ENCODE measurements at places on chromosomes 1 and 21. TPM values are rescaled to one million over a fixed set of nuclear protein-coding genes. Genes with fewer than 3 reads are reported as not detected.
A peak's percentile ranks its signal among the peaks of the same experiment; 100 is the strongest.

The TMPRSS15 gene
- total RNA-seq = 1.4 TPM

- peaks cover 16% of the 10 kb centered on the region for H3K4me1 ChIP-seq
- no peaks in the 10 kb centered on the region for H3K36me3 ChIP-seq
- H3K27ac ChIP-seq = no peak overlapping the region
- H3K27me3 ChIP-seq = peaks cover under 1% of the 10 kb centered on the region
- DNase-seq = no peak
- H3K4me3 ChIP-seq = no peak overlapping the region
Observed at GRCh38 chr1:202230061-202230938, 36.7 kb downstream of the LGR6 start.

DNA sequence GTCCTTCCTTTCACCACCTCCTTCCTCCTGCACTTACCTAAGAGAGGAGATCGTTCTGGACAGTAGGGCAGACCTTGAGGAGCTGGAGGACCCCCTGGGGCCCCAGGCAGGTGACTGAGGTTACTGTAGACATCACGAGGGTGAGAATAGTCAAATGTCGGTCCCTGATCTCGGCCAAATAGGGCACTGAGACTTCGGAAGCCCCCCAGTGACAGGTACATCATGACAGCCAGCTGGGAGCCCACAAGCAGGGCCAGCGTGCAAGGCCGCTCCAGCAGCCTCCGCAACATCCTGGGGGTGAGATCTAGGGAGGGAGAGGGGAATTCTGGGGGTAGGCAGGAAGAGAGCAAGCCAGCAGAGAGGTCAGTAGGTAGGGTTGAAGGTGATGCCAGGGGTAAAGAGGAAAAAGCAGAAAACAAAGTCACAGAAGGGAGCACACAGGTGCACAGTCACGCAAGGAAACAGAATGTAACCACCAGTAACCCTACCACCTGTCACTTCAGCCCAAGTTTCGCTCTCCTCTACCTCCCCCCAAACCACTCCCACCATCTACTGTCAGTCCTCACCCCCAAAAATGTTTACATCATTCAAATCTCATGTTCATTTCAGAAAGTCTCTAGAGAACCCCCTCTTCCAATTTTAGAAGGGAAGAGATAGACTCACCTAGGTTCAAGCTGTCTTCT, 1.4 kb downstream of the B4GALT3 start:
- H3K27me3 ChIP-seq = no peaks in the 10 kb centered on the region
- H3K4me1 ChIP-seq = peaks cover 23% of the 10 kb centered on the region
- DNase-seq = no peak
- H3K36me3 ChIP-seq = peaks cover 26% of the 10 kb centered on the region
- peak overlapping the region; percentile 96 for H3K4me3 ChIP-seq
- H3K27ac ChIP-seq = peak overlapping the region; percentile 98

DNA sequence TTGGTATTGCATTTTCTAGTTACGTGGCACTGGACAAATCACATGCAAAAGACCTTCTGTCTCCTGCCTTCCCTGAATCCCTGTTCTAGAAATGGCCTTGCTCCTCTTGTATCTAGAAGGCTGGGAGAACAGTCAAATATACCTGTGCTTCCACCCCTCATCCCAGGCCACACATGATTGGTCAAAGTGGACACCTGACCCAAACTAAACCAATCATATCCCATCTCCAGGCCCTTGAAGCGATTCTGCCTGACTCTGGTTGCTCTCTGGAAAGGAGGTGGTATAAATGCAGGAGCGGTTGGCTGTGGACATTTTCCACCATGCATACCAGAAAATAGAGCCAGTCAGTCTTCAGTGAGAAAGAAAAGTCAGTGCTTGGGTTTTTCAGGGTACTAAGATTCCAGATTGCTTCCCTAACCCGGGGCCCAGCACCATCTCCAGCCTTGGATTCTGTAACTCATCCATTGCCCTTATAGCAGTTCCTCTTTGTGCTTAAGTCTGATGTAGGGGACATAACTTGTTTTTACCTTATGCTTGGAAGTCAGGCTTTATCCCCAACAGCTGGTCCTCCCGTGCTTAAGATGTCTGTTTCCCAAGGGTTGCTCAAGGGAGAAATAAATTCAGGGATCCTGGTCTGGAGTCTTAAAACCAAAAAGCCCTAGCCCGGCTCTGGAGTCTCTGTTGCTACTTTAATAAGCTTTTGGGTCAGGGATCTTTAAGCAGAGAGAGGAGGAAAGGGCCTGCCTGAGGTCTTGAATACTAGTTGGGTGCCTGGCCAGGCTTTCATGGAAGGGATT, 7.7 kb upstream of the PHC2 start:
- H3K4me3 ChIP-seq = no peak overlapping the region
- H3K4me1 ChIP-seq = peaks cover 52% of the 10 kb centered on the region
- H3K27me3 ChIP-seq = no peaks in the 10 kb centered on the region
- H3K36me3 ChIP-seq = no peaks in the 10 kb centered on the region
- no peak overlapping the region for H3K27ac ChIP-seq

GRCh38 chr1:226149806-226150205, 36.7 kb downstream of the ACBD3 start:
- H3K36me3 ChIP-seq = peaks cover 54% of the 10 kb centered on the region
- H3K4me1 ChIP-seq = no peaks in the 10 kb centered on the region
- no peak for DNase-seq

DNA sequence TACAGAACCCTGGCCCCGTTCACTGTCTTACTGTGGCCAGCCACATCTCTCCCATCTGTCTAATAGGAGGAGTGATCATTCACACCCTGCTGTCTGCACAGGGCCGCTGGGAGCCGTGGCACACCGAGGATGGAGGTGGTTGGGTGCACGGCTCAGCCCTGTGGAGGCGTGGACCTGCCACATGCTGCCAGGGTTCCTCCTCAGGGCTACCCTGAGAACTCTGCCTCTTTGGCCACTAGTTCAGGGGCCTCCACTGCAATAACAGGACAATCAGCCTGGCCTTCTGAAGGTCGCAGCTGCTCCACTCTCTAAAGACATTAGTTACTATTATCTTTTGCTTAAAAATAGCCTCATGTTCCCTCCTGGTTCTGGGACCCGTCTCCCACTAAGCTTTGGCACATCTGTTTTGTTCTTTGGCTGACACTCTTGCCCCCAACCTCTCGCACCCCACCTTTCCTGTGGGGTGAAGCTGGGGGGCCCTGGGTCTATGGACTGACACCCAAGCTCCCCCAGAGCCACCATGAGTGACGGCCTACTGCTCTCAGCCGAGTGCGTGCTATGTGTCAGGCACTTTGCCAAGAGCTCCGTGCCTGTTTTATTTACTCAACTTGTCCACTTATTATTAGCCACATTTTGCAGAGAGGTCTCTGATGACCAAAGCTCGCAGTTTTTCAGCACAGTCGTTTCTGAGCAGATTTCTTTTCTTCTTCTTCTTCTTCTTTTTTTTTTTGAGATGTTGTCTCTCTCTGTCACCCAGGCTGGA, 66.3 kb downstream of the ARHGEF10L start:
- H3K4me1 ChIP-seq = peaks cover 5% of the 10 kb centered on the region
- no peak overlapping the region for H3K4me3 ChIP-seq
- H3K27ac ChIP-seq = no peak overlapping the region
- no peak for DNase-seq

DNA sequence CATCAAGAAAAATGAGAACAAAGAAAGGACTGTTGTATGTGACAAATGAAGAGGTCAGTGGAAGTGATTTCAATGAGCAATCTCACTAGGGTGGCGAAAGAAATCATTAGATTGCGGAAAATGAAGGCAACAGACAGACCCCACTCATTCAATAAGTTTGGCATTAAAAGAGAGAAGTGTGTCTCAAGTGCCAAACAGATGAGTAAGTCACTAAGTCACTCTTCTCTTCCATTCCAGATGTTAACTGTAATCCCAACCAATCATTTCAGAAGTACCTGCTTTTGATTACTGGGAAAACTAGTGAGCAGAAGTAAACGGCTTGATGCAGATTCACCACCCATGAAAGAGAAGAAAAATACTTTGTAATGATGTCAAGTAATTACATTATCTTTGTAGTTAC, 144.3 kb upstream of the PRMT6 start:
- no peaks in the 10 kb centered on the region for H3K4me1 ChIP-seq
- no peak overlapping the region for H3K4me3 ChIP-seq
- H3K27me3 ChIP-seq = no peaks in the 10 kb centered on the region
- no peak overlapping the region for H3K27ac ChIP-seq
- no peak for DNase-seq

GRCh38 chr1:237045278-237046016, 3.5 kb downstream of the RYR2 start:
- peaks cover 41% of the 10 kb centered on the region for H3K27me3 ChIP-seq
- H3K27ac ChIP-seq = no peak overlapping the region
- peaks cover 27% of the 10 kb centered on the region for H3K4me1 ChIP-seq
- no peak overlapping the region for H3K4me3 ChIP-seq
- no peaks in the 10 kb centered on the region for H3K36me3 ChIP-seq
- DNase-seq = no peak

DNA sequence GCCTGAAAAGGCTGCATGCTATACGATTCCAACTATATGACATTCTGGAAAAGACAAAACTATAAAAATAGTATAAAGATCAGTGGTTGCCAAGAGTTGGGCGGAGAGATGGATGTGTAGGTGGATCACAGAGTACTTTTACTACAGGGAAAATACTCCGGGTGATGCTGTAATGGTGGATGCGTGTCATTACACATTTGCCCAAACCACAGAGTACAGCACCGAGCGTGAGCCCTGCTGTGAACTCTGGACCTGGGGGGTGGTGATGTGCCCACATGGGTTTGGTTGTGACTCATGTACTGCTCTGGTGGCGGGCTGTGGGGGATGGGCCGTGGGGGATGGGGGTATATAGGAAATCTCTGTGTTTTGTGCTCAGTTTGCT, 162.7 kb upstream of the COL6A1 start:
- DNase-seq = no peak
- H3K4me3 ChIP-seq = no peak overlapping the region
- no peaks in the 10 kb centered on the region for H3K36me3 ChIP-seq

Measured in mesothelial cell of epicardium (in vitro differentiated cells).